ENCODE measurements at places on chromosomes 5 and 9. TPM values are rescaled to one million over a fixed set of nuclear protein-coding genes. Genes with fewer than 3 reads are reported as not detected.

SPARC gene
- total RNA-seq, result 17.0 TPM

FOXD4 gene
- total RNA-seq, result 0.44 TPM

PCDHGA1 gene
- total RNA-seq, result 0.31 TPM

NR5A1 gene
- total RNA-seq, result 0.09 TPM

ARRDC1 gene
- total RNA-seq, result 56.2 TPM

PCDH1 gene
- 6.0 TPM for total RNA-seq

HACD4 gene
- 1.2 TPM for total RNA-seq

ARHGEF39 gene
- 16.6 TPM for total RNA-seq

OR1Q1 gene
- not detected for total RNA-seq

IL5 gene
- total RNA-seq, result not detected

LCN2 gene
- total RNA-seq, result 6.8 TPM

SLC6A19 gene
- total RNA-seq, result 0.08 TPM

TEX48 gene
- not detected for total RNA-seq

KIF27 gene
- total RNA-seq, result 1.1 TPM

ANKRD18A gene
- 9.2 TPM for total RNA-seq

MLANA gene
- total RNA-seq, result not detected

PTTG1 gene
- 194 TPM for total RNA-seq

PDE8B gene
- 1.7 TPM for total RNA-seq

Data from A549 treated with GW870086 at 1 μM for 4 hours (cell line).